ENCODE measurements at places on chromosomes 16 and 17.
A peak's percentile ranks its signal among the peaks of the same experiment; 100 is the strongest.

DNA sequence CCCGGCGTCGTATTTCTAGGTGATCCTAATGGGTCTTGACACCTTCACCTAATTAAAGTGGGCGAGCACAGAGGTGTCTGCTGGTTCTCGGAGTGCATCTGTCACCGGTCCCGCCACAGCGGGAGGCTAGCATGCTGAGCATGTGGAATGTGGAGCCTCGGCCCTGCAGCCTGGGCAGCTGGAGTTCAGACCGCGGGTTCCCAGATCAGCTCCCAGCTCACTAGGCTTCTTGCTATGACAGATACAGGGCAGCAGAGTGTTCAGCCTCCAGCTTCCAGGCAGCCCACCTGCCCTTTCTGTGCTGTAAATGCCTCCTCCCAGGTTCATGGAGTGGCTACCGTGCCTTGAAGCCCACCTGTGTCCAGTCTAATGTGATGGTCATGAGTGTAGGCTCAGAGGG, 166.7 kb downstream of the CPPED1 start:
- DNase-seq = no peak

DNA sequence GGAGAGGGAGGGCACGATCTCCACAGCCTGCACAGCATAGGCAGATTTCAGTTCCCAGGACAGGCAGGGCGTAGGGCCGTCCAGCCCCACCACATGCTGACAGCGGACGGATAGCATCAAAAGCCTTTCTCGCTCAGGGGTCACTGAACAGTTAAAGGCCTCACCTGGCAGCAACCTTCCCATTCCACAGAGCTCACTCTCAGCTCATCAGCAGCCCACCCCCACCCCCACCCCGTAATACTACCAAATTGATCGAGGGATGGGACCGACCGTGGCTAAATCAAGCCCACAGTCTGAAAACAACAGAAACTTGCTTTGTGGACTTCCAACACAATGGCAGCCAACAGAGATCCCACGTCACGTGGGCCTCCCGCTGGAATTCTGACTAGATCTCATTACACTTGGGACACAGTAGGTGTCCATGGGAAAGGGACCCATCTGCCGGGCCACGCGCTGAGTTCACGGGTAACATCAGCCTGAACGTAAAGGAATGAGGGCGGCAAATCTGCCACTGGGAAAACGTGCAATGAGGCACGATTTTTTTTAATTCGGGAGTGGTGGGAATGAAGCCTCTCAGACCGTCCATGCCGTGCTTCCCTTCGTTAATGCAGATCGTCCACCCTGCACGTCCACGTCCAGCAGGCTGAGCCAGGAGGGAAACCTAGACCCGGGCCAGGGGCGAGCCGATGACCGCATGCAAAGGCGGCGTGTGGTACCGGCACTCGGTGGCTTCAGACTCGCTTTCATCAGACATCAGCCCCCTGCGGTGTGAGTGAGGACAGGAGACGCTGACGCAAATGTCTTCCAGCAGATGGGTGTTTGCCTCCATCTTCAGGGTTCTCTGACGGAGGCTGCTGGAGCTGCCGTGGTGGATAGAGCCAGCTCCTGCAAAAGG, 92.1 kb downstream of the TBC1D16 start:
- no peak for DNase-seq

DNA sequence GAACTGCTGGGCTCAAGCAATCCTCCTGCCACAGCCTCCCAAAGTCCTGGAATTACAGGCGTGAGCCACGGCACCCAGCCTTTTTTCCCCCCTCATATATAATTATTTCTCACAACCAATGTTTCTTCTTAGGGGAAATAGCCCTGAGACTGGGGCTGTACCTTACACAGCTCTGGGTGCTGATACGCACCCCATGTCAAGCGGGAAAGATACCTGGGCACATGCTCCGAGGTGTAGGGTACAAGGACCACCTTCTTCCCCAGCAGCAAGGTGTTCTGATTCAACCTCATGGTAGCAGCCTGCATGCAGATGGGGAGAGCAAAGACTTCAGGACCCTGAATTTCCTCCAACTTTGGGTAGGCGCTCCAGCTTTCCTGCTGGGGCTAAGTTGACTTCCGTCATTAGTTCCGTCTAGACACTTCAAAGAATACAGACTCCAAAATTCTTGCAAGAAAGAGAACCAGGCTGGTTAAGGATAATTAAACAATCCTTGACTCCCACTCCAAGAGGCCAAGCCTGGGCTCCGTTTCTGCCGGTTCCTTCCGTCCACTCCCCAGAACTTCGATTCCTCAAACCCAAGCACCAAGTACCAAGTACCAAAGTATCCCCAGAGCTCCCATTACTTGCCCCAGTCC, 619 bp downstream of the NAT9 start:
- DNase-seq = no peak

GRCh38 chr17:39867084-39867879, 720 bp upstream of the ZPBP2 start:
- peak; percentile 16 for DNase-seq

GRCh38 chr17:78672005-78672404, 94.8 kb upstream of the DNAH17 start:
- no peak for DNase-seq

DNA sequence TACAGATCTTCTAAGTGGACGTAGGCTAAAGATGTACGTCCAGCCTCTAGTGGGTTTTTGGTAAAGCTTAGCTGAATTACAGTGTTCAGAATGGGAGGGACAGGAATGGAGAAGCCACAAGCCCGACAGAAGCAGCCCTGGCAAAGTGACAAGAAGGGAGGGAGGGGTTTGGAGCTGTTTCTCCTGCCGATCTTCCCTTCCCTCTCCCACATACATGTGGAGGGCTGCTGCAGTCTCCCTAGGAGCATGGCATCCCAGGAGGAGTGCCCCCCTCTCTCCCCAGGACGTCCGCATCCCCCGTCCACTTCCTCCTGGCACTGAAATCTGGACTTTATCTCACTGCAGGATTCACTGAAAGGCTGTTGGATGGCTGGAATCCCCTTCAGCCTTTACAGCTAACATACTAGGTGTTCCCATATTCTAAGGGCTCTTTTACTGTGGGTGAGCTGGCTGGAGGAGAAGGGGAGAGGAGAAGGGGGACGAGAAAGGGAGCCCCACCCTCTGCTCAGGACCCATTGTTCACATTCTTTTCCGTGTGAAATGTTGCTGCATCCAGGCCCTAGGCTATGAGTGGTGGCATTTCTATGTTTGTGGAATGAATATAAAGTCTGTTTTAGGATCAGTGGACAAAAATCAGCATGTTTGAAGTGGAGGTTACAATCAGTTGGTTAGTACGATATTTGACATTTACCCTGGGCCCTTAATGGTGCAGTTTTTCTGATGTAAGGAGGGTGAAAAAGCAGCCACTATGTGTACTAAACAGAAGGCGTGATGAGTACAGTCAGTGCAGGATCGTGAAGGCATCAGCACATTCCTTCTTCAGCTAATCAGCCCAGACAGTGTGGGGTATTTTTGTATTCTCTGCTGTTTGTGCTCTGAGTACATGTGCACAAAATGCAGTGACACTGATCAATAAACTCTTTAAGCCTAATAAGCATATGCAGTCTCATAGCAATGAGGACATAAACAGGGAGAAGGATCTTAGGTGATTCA, 94.6 kb downstream of the SPECC1 start:
- DNase-seq = no peak

- no peak for DNase-seq
Measured at GRCh38 chr17:77829843-77830799, 128.4 kb upstream of the TNRC6C start.

- DNase-seq = no peak
Measured at GRCh38 chr17:34997355-34997862, 17.1 kb downstream of the LIG3 start.

DNA sequence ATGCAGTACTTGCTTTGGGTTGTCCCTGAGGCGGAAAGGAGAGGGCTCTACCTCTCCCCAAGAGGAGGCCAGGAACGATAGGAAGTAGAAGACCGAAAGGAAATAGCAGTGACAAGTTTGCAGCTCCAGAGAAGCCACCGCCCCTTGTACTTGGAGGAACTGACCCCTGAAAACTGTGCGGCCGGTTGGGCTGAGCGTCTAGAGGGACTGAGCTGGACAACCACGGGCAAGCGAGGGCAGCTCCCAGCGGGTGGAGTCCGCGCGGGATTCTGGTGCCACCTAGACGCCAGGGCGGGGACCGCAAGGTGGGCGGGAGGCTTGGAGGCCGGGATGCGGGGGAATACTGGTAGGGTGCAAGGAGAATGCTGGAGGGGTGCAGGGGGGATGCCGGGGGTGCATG, 1.3 kb upstream of the SLC6A4 start:
- DNase-seq = no peak

DNA sequence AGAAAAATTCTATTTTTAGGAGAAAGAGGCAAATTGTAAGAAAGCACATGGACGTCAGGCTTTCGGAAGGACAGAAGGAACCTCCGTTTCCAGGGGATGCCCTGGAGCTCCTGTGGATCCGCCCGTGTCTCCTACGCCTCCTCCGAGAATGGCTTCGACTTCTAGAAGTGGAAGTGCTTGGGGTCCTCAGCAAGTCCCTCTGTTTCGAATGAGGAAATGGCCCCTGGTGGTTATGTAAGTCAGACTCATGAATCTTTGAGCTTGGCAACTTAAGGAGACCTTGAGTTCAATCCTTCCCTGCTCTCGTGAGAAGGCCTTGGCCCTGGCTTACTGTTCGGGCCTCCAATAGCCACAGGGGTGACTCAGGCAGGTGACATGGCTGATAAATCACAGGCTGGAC, 38.9 kb downstream of the COX4I1 start:
- DNase-seq = no peak

DNA sequence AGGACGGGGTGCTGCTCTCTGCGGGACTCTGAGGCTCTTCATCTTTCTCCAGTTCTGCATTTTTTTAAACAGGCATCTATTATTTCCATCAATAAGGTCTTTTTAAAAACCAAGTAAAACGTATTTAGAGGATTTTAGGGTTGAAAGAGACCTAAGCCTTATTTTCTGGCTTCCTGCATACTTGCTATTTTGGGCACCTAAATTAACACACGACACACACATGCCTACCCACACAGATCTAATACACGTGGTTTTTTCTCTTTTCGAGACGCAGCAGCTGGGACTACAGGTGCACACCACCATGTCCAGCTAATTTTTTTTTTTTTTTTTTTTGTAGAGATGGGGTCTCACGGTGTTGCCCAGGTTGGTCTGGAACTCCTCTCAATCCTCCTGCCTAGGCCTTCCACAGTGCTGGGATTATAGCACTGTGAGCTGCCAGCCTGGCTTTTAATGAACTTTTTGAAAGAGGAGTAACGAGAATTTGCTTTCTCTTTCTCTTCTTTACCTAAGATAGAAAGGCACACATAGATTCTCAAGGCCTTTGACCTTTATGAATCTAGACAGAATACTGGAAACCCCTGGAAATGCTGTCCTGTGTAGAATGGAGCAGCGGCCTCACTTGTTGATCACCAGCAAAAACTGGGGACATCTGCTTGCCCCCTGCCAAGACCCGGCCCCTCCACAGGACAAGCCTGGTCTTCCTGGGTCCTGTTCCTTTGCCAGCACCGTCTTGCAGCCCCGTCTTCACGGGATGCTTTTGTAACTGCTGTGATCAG, 13.8 kb downstream of the DNAAF8 start:
- no peak for DNase-seq

GRCh38 chr17:31677681-31678080, 181.4 kb downstream of the COPRS start:
- DNase-seq = no peak

- no peak for DNase-seq
Measured at GRCh38 chr17:73900516-73900915, 256.3 kb upstream of the SDK2 start.

DNA sequence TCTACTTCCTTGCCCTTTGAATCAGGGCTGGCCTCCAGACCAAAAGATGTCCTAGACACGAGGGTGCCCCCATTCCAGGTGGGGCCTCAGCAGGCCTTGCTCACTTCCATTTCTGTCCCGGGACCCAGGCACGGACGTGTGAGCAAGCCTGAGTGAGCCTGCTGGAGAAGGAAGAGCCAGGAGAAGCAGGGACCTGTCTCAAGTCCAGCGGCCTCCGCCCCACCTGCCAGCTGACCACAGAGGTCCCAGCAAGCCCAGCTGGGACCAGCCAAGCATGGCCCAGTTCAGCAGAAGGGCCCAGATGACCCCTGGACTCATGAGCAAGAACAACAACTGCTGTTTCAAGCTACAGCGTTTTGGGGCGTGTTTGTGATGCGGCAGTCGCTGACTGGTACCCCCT, 24.7 kb downstream of the RBFOX3 start:
- no peak for DNase-seq

DNA sequence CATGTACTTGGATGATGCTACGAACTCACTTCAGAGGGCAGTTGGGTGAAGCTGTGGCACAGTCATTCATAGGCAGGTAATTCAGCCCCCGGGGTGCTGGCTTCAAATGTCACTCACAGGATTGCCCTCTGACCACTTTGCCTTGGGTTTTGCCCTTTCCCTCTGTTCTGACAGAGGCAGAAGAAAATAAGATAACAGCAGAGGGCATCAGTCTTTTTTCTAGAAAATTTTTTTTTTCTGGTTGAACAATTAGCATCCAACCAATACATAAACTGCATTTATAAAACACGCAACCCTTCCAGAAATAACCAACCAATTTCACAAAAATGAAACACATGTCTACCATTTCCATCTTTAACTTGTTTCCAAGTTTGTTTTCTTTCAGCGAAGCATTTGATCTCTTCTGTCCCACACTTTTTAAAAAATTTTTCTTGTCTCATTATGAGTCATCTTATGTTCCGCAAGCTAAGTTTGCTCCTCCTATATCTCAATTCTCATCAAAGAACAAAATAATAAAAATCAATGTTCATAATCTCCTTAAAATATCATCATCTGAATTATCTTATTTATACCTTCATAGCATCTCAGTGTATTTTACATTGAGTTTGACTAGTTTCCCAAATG, 15.6 kb downstream of the NACA2 start:
- no peak for DNase-seq

- DNase-seq = no peak
Measured at GRCh38 chr17:49637050-49637449, 40.8 kb downstream of the SPOP start.

DNA sequence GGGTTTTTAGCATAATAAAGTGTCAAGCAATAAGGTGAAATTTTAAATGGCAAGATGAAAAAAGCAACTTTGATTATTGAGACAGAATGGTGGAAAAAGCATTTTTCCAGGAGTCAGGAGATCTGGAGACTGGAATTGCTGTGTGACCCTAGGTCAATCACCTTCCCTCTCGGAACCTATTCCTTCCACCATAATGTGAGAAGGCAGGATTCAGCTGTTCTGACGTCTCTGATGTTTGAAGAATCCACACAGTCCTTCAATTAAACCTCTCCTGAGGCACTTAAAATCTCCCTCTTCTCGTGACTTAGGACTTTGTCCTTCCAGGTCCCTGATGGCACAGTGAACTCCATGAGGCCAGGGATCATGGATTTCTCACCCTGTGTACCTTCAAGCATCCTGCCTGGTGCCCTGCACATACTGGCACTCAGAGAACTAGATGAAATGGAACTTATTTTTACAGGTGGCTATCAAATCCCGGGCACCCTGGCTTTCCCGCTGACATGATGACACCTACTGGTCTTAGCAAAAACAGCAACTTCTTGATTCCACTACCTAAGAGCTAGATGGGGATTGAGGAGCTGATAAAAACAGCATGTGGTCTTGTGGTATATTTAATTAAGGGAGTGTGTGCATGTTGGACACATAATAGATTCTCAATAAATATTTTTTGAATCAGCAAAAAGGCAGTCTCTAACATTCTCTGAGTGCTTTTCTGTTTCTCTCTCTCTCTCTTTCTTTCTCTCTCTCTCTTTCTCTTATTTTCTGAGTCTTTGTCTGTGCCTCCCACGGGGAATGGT, 2.3 kb upstream of the CCDC182 start:
- DNase-seq = no peak

All from activated CD8-positive, alpha-beta memory T cell treated with anti-CD3 and anti-CD28 coated beads for 1 hour (primary cell).